Frontal cortex (tissue), 4 donors: ENCODE measurements at places on chromosomes 16 and 17. TPM values are rescaled to one million over a fixed set of nuclear protein-coding genes. Genes with fewer than 3 reads are reported as not detected.

- DNase-seq, result no peak
Measured at GRCh38 chr17:28482551-28483199, 9.2 kb downstream of the SLC13A2 start.

- no peak for DNase-seq
Measured at GRCh38 chr17:62899361-62899760, 66.7 kb upstream of the TANC2 start.

- no peak for DNase-seq
Measured at GRCh38 chr17:77882481-77883212, 75.9 kb upstream of the TNRC6C start.

DNA sequence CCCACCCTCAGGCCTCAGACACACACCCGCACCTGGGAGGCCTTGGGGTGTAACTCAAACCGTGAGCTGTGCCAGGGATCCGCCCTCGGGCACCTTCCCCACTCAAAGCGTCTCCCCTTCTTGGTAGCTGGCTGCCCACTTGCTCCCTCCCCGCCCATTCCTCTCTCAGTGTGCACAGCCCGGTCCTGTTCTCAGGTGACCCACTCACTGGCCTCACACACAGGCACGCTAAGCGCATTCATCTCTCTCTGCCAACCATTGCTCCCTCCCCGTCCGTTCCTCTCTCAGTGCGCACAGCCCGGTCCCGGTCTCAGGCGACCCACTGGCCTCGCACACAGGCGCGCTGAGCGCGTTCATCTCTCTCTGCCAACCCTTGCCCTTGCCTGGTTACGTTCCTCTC, 20.8 kb downstream of the WDR45B start:
- no peak for DNase-seq

GRCh38 chr16:53726625-53727024, 22.7 kb downstream of the FTO start:
- no peak for DNase-seq

- no peak for DNase-seq
Measured at GRCh38 chr16:4765511-4766474, 1.2 kb downstream of the ZNF500 start.

The ARL6IP1 gene
- 617 TPM for total RNA-seq

The MAPT gene
- 76.6 TPM for total RNA-seq
